ENCODE measurements at places on chromosomes 6 and 20.
A peak's percentile ranks its signal among the peaks of the same experiment; 100 is the strongest.

DNA sequence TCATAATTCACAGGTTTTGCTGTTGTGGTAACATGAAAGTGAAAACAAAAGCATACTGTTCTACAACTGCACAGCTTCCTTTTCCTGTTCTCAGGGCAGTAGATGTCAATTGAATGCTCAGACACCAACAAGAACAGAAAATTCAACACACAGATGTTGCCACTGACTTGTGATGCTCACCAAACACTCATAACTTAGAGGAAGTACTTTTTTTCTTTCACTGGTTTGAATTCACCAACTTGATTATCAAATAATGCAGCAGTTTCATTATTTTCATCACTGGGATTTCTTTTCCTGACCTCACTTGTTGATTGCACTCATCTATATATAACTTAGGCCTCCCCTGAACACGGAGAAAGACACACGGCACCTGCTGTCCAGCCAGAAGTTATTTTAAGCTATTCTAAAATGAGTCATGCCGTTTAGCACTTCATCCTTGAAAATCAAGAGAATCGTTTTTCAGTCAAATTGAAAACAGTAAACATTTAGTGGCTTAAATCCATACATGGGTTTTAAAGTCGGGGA lies 949 bp downstream of the TXLNB start:
- peak; percentile 29 for DNase-seq

GRCh38 chr20:9403448-9403847 lies 110.9 kb upstream of the LAMP5 start:
- DNase-seq = no peak

DNA sequence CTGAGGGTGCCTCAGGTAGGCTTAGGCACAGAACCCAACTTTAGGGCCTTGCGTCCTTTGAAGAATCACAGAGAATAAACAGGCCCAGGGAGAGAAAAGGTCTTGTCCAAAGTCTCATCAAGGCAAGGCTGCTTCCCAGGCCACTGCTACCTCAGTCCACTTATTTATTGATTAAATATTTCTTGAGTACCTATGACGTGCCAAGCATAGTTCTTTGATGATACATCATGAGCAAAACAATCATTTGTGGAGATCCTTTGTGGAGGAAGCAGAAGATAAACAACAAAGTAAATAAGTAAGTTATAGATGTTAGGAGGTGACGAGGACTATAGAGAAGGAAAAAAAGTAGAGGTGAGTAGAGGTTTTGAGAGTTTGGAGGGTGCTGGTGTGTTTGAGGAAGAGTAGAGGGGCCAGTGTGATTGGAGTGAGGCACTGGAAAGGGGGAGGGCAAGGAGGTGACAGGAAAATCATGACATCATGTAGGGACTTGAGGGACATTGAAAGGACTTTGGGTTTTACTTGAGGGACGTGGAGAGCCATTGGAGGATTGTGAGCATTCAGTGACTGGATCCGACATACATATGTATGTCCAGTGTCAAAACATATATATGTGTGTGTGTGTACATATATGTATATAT lies 14.1 kb upstream of the CHMP4B start:
- DNase-seq = no peak

DNA sequence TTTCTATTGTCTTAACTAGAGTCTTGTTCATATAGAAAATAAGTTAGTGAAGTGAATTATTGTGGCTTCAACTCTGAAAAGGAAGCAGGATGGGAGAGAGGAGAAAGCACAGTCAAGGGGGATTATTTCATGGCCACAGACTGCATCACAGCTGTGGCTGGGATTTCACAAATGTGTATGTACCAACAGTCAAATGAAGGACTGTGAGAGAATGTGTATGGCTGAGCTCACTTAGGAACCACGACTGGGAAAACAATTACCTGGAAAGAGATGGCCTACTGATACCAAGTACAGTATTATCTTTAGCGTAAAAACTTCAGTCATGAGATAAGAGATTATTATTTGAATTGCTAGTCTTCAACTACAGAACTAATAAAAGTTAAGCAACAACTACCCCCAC lies 54.9 kb downstream of the SESN1 start:
- DNase-seq = no peak

GRCh38 chr20:3420211-3420707 lies 12.8 kb upstream of the DNAAF9 start:
- DNase-seq = peak; percentile 63

DNA sequence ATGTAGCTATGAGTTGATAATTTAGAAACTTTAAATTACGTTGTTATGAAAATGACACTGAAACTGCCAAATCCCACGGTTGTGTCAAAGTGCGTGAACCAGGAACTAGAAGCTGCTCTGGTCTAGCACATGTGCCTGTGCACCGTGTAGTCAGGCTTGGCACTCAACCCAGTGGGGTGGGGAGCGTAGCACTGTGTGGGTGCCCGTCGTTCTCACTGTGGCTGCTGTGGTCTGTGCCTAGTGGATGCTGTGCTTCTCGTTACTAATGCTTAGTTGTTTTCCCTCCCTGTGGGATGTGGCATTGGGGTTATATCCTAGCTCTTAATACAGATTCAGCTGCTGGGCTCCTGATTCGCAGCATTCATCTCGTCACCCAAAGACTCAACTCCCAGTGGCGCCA lies 46.2 kb upstream of the ADIG start:
- no peak for DNase-seq

- no peak for DNase-seq
Measured at GRCh38 chr6:69974193-69974592, 107.8 kb downstream of the COL19A1 start.

Measured in tibial artery (tissue), 4 donors.